ENCODE measurements at places on chromosomes 11 and 22. TPM values are rescaled to one million over a fixed set of nuclear protein-coding genes. Genes with fewer than 3 reads are reported as not detected.

RAG2 gene
- not detected for total RNA-seq

PRR33 gene
- not detected for total RNA-seq

VWA5A gene
- 22.6 TPM for total RNA-seq

PPARA gene
- total RNA-seq, result 44.1 TPM

GLYAT gene
- total RNA-seq, result not detected

OR2AT4 gene
- total RNA-seq, result not detected

GAL3ST1 gene
- 1.9 TPM for total RNA-seq

DNA sequence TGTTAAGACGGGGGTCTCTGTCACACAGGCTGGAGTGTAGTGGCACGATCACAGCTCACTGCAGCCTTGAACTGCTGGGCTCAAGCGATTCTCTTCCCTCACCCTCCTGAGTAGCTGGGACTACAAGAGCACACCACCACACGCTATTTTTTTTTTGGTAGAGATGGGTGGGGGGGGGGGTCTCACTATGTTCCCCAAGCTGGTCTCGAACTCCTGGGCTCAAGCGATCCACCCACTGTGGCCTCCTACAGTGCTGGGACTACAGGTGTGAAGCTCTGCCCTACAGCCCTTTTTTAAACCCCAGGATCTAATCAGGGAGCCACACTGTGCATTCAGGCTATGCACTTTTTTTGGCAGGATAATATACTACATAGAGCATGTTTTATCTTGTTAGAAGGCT is 1.4 kb upstream of the DHCR7 start:
- no peak for DNase-seq

- no peak for DNase-seq
These were observed 18.4 kb upstream of the RAPSN start for GRCh38 chr11:47467357-47467756.

- no peak for DNase-seq
These were observed 45.6 kb downstream of the CD82 start for GRCh38 chr11:44611088-44611487.

DNA sequence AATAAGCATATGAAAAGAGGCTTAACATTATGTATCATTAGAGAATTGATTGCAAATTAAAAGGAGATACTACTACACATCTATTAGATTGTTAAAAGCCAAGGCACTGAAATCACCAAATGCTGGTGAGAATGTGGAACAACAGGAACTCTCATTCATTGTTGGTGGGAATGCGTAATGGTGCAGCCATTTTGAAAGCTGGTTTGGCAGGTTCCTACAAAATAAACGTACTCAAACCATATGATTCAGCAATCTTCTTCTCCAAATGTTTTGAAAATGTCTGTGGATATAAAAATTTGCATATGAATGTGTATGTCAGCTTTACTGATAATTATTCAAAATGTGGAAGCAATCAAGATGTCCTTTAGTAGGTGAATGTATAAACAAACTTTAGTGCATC is 176.4 kb upstream of the PLET1 start:
- no peak for DNase-seq

DNA sequence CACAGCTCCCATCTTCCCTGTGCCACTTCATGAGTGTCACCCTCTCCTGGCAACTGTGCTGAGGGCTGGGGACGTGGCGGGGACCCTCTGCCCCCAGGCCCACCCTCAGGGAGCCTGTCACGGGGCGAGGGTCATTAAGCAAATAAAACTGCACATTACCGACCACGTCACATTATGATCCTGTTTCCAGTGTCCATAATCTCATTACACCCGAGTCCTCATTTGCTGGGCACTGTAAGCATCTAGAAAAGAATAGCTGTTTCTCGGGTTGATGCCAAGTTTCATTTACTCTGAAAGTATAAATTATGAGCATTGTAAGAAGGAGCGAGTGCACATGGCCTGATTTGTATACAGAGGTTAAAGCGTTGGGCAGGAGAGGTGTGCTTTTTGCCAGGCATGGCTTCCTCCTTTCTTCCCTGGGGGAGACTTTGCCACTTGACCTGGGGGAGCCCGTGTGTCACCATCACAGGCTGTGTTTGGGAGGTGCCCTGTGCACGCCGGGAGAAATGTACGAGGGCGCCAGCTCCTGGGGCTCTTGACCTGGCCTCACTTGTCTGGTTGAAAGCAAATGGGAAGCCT is 50.5 kb downstream of the LRP5 start:
- no peak for DNase-seq

GRCh38 chr22:32622004-32622743 is 147.6 kb downstream of the FBXO7 start:
- peak; percentile 70 for DNase-seq

DNA sequence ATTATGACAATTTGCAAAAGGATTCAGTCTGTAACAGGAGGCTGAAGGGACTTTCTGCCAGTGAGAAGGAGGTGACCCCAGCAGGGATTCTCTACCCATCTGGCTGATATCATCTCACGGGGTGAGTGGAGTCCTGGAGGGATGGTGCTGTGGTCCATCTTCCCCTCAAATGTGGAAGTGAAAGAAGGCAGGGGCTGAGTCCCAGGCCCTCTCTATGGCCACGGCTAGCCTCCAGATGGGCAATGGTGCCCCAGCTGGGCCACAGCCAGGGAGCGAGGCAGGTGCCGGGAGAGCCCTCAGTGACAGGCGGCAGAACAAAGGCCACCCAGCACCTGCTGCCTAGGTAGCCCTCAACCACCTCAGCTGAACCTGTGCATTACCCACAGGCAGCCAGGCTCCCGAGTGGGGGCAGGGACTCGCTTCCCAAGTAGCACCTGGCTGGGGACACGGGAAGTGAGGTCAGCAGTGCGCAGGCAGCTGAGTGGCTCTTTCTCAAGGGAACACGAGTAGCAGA is 6.7 kb downstream of the NECTIN1 start:
- peak; percentile 82 for DNase-seq

GRCh38 chr11:109747839-109748238 is 325.8 kb downstream of the C11orf87 start:
- DNase-seq, result peak; percentile 15

GRCh38 chr11:119772641-119773415 is 43.8 kb upstream of the NECTIN1 start:
- no peak for DNase-seq

GRCh38 chr11:48164836-48165235 is 51.8 kb upstream of the OR4B1 start:
- DNase-seq, result no peak

- DNase-seq, result no peak
These were observed 17.3 kb downstream of the RPL27A start for GRCh38 chr11:8699903-8700302.

- DNase-seq, result no peak
These were observed 201.5 kb upstream of the MTMR2 start for GRCh38 chr11:96125400-96125799.

DNA sequence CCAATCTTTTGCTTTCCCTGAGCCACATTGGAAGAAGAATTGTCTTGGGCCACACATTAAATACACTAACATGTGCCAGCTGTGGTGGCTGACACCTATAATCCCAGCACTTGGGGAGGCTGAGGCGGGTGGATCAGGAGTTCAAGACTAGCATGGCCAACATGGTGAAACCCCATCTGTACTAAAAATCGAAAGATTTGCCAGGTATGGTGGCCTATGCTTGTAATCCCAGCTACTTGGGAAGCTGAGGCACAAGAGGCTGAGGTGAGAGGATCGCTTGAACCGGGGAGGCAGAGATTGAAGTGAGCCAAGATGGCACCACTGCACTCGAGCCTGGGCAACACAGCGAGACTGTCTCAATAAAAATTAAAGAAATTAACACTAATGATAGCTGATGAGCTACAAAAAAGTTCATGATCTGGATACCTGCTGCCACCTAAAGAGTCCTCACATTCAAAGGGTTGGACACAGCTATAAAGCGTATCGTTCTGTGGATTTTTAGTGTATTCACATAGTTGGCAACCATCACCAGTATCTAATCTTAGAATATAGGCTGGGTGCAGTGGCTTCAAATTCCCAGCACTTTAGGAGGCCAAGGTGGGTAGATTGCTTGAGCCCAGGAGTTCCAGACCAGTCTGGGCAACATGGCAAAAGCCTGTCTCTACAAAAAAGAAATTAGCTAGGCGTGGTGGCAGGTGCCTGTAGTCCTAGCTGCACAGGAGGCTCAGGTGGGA is 3.4 kb upstream of the LDHC start:
- DNase-seq, result no peak

- no peak for DNase-seq
These were observed 695.7 kb downstream of the NELL1 start for GRCh38 chr11:21364866-21365624.

- peak; percentile 12 for DNase-seq
These were observed 41.0 kb upstream of the TH start for GRCh38 chr11:2212411-2213251.

- no peak for DNase-seq
These were observed 53.0 kb downstream of the SIK3 start for GRCh38 chr11:117045196-117045595.

DNA sequence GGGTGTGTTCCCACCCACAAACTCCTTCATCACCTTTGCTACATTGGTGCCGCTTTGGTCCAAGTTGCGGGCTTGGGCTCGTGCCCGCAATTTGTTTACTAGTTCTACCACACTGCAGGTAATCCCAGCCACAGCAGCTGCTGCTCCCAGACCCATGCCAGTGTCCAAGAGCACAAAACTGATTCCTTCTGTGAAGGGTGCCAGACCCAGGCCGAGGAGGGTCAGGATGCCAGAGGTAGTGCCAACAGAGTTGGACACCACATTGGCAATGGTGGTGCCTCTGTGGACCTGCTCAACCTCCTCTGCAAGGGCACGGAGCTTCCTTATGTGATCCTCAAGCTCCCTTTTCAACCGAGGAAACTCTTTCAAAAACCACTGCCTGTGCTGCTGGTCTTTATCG is 11.5 kb downstream of the APOL2 start:
- DNase-seq, result no peak

DNA sequence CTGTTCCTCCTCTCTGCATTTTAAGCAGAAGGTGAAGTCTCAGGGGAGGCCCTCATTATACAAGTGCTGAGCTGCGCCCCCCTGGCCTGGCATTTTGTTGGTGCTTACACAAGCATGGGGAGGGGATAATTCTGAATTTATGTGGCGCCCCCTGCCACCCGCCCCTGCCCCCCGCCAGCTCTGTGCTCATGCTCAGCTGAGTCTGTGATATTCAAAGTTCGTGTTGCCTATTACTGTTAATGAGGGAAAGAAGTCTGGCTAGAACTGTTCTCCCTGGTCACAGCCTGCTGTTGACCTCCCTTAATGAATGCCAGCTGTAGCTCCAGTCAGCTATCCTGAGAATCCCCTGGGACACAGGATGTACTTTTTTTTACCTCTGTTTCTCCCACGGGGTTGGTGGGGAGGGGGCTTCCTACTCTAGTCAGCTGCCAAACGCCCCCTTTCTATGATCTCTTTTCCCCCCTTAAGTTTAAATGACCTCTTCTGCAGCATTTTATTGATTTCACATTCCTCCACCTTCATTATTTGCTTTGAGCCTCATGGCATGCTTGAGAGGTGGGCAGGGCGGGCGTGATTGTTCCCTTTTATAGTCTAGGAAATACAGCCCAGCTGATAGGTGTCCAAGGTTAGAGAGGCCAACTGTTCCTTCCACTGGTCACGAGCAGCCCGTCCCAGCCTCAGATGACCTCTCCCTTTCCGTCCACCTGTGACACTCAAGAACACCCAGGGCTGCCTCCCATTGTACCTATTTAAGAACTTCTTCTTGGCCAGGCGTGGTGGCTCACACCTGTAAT is 12.2 kb downstream of the USP2 start:
- DNase-seq, result no peak

DNA sequence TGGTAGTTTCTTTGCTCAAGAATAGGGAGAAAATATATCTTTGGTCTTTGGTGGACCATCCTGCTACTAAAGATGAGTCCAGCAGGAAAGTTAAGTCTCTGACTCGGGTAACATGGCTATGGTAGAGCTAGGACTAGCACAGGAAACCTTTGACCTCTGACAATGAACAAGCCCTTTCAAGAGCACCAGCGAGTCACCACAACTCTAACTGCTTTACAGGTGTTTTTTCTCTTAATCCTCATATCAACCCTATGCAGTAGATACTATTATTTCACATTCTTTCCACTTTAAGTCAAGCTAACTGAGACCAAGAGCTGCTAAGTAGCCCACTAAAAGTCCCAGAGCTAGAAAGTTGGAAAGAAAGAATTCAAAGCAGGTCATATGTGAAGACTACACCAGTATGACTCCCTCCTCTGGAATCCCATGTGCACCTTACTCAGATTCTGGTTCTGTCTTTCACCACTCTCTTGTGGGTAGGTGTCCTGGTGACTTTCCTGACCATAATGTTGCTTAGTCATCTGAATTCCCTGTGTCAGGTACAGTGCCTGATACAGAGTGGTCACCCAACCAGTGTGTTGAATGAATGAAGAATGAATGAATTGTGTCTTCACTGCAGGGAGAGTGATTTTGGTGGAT is 53.8 kb upstream of the ME3 start:
- no peak for DNase-seq

- DNase-seq, result no peak
These were observed 1.7 kb upstream of the MUC5B start for GRCh38 chr11:1220941-1221721.

GRCh38 chr22:31932863-31933262 is 11.5 kb upstream of the YWHAH start:
- no peak for DNase-seq

DNA sequence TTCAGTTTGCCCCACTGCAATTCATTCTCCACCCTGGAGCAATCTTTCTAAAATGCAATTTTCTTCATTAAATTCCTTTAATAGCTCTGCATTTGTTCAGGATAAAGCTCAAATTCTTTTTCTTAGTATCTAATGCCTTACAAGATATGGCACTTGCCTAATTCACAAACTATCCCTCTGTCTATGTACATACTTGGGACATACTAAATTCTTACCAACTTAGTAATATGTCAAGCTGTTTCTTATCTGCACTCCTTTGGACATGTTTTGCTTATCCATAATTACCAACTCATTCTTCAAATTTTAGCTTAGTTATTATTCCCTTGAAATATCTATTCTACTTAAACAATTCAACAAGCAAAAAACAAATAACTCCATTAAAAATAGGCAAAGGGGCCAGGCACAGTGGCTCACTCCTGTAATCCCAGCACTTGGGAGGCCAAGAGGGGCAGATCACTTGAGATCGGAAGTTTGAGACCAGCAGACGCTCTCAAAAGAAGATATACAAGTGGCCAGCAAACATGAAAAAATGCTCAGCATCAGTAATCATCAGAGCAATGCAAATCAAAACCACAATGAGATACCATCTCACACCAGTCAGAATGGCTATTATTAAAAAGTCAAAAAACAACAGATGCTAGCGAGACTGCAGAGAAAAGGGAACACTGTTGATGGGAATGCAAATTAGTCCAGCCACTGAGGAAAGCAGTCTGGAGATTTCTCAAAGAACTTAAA is 96.9 kb downstream of the FAM76B start:
- no peak for DNase-seq

DNA sequence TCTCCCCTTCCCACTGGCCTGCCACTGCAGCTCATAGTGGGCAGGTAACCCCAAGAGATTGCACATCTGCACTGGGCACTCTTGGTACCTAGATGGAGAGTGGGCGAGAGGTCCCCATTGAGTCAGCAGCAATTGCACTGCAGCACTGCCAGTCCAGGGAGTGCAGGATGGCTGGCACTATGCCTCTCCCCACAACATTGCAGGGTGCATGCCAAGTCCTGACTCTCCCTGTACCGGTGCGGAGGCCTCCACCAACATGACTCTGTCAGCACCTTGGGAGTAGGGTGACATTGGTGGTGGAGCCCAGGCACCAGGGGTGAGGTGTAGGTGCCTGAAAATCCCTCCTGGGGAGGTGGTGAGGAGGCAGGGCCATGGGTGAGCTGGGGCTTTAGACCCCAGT is 82.2 kb downstream of the TRAF6 start:
- DNase-seq, result no peak

All from lower leg skin (tissue), 4 donors.